Stimulated activated CD8-positive, alpha-beta memory T cell treated with anti-CD3 and anti-CD28 coated beads, Interleukin-7, amount 100 ng/mL, for 4 hours (primary cell): ENCODE measurements at places on chromosomes 4 and X.
A peak's percentile ranks its signal among the peaks of the same experiment; 100 is the strongest.

DNA sequence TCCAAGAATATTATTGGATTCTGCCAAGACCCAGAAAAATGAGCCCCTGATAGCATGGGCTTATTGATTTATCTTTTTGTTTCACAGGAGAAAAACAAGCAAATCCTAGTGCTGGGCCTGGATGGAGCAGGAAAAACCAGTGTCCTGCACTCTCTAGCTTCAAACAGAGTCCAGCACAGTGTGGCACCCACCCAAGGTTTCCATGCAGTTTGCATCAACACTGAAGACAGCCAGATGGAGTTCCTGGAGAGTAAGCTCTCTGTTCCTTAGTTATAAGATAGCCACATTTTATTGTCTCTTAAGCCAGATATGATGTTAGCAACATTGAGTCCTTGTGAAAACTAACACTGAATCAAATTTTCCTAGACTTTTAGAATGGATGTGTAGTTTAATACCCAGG, 5.5 kb downstream of the ARL9 start:
- no peak for DNase-seq

- DNase-seq = no peak
Measured at GRCh38 chr4:150079081-150079581, 886 bp downstream of the DCLK2 start.

GRCh38 chr4:30721185-30722091, 1.3 kb downstream of the PCDH7 start:
- no peak for DNase-seq

GRCh38 chr4:148112231-148112982, 329.8 kb downstream of the NR3C2 start:
- no peak for DNase-seq

GRCh38 chrX:77455437-77455836, 8.2 kb downstream of the FGF16 start:
- no peak for DNase-seq

GRCh38 chr4:99855678-99856077, 38.5 kb downstream of the LAMTOR3 start:
- no peak for DNase-seq

DNA sequence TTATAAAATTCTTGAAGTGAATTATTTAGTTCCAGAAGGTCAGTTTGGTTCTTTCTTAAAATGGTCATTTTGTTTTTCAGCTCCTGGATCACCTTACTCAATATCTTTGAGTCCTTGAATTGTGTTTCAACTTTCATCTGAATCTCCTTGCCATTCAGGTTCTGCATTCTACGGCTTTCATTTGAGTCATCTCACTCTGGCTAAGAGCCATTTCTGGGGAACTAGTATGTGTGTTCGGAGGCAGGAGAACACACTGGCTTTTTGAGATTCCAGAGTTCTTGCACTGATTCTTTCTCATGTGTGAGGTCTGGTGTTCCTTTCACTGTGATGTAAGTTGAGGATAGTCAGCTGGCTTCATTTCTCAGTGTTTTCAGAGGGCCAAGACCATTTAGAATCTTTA, 708.4 kb upstream of the FRG1 start:
- no peak for DNase-seq

DNA sequence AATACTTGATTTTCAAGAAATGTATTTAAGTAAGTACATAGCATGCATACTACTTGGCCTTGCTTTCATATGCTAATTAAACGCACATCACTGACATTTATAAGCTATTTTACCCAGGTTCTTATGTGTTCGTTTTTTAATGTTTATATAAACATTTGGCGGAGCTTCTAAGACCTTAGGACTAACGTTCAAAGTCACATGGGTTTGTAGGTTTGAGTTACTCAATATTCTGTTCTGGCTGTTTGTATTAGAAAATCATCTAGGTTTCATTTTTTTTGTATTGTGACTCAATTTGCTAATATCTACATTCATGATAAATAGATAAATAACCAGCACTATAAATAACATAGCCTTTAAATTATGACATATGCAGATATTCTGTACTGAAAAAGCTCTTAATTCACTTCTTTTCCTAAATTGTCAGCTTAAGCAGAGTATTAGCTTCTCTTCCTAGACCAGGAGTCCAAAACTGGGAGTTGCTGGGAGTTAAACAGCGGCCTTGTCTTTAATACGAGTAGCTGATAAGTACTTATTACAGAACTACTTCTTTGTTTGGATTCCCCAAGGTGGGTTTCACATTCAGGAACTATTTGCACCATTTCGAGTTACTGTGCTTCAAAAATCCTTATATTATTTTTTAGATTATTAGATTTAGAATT, 42.0 kb downstream of the GUCY1B1 start:
- no peak for DNase-seq

GRCh38 chr4:122533841-122534240, 77.3 kb upstream of the IL2 start:
- DNase-seq = no peak

GRCh38 chr4:38509551-38509950, 154.4 kb upstream of the KLF3 start:
- peak; percentile 5 for DNase-seq

- DNase-seq = no peak
Measured at GRCh38 chr4:121192013-121192412, 27.9 kb upstream of the TNIP3 start.

DNA sequence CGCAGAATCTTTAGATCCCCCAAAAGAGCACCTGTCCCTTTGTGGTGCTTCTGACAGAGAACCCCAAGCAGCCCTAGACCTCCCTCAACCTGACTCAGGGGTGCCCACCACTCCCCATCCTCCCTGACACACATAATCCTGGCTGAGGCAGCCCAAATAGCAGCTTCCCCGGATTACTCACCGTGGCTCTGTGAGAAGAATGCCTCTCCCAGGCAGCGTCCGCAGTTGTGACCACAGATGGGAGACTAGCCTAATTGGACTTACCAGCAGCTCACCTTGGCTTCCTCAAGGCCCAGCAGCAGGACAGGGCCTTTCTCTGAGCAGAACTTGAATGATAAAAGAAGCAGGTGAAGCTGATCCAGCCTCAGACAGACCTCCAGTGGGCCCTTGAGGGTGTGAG, 10.3 kb upstream of the ODAPH start:
- DNase-seq = no peak

GRCh38 chr4:23312686-23313085, 577.2 kb downstream of the PPARGC1A start:
- no peak for DNase-seq

GRCh38 chr4:120163895-120164294, 97.2 kb upstream of the MAD2L1 start:
- DNase-seq = no peak

GRCh38 chr4:123555233-123555806, 158.7 kb downstream of the SPRY1 start:
- no peak for DNase-seq

DNA sequence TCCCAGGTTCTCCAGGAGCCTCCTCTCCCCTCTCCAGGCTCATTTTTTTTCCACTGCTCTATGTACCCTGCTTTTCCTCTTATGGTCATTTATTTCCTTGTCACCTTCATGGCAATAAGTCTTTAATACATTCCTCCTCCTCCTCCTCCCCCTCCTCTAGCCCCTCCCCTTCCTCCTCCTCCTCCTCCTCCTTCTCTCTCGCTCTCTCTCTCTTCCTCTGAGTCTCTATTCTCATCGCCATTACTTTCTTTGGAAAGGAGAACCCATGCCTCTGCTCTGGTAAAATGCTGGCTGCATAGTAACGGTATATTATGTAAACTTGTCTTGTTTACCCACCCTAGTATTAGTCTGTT, 35.7 kb downstream of the ARHGAP24 start:
- no peak for DNase-seq

- no peak for DNase-seq
Measured at GRCh38 chr4:69322055-69322454, 41.8 kb downstream of the UGT2B28 start.

DNA sequence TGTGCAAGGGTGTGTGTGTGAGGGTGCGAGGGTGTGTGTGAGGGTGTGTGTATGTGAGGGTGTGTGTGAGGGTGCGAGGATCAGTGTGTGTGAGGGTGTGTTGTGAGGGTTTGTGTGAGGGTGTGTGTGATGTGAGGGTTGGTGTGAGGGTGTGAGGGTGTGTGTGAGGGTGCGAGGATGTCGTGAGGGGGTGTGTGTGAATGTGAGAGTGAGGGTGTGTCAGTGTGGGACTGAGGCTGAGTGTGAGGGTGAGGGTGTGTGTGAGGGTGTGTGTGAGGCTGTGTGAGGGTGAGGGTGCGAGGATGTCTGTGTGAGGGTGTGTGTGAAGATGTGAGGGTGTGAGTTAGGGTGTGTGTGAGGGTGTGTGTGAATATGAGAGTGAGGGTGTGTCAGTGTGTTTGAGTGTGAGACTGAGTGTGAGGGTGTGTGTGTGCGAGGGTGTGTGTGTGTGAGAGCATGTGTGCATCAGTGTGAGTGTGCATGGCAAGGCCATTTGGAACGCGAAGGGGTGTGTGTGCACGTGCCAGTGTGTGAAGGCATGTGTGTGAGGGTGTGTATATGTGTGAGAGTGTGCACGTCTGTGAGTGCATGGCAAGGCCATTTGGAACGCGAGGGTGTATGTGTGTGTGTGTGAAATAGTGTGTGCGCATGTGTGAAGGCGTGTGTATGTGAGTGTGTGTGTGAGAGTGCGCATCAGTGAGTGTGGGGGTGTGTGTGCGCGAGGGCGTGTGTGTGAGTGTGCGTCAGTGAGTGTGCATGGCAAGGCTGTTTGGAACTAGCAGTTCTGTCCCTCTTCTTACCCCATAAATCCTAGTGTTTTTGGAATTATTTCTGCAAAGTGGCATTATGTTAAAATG, 69.8 kb downstream of the RGS12 start:
- no peak for DNase-seq

DNA sequence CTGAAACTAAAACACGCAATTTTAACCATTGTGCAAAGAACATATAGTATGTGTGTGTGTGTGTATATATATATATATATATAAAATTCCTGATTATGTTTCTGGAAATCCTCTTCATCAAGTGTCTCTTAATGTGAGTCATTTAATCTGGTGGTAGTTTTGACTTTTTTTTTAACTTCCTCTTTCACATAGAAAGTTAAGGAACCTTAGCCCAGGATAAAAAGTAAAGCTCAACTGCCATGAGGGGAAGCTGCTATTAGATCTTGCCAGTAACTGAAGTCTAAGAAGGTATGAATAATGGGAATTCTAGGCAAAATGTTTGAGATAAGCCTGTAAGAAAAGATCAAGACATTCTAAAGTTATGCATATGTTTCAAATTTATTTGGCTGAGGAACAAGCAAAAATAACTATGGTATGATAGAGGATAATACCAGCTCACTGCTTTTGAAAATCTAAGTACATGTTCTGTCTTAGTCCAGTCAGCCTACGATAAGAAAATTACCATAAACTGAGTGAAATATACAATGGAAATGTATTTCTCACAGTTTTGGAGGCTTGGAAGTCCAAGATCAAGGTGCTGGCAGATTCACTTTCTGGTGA, 757.0 kb downstream of the TRAM1L1 start:
- no peak for DNase-seq

- DNase-seq = no peak
Measured at GRCh38 chr4:81756973-81757372, 285.3 kb upstream of the RASGEF1B start.

DNA sequence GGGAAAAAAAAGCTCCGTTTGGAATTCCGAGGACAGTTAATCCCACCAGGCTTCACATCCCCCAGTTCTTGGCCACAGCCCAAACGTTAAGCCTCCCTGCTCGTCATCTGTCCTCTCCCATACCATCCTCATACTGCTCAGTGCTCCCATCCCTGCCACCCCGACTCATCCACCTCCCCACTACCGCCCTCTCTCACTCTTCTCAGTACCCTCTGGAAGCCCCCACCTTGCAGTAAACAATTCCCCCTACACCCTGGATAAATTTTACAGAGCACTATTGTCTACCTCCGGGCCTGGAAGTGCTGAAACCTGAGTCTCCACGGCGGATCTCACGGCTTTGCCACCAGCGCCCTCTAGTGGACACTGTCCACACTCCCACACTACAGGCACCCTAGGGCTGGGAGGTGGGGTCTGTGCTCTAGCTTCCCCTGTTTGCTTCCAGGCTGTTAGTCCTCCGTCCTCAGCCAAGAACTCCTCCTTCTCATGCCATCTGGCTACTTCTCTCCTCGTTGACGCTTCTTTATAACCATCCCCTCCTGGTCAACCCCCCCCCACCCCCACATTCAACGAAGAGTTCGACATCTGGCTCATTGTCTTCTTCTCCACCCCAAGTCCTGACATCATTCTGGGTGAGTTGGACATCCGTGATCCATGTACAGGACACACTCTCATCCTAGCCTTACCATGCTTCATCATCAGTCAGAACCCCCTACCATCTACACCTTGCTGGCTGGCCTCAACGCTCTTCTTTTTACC, 54.5 kb downstream of the RTL9 start:
- peak; percentile 31 for DNase-seq

GRCh38 chr4:139738846-139739613, 73.4 kb downstream of the MGST2 start:
- DNase-seq = no peak

DNA sequence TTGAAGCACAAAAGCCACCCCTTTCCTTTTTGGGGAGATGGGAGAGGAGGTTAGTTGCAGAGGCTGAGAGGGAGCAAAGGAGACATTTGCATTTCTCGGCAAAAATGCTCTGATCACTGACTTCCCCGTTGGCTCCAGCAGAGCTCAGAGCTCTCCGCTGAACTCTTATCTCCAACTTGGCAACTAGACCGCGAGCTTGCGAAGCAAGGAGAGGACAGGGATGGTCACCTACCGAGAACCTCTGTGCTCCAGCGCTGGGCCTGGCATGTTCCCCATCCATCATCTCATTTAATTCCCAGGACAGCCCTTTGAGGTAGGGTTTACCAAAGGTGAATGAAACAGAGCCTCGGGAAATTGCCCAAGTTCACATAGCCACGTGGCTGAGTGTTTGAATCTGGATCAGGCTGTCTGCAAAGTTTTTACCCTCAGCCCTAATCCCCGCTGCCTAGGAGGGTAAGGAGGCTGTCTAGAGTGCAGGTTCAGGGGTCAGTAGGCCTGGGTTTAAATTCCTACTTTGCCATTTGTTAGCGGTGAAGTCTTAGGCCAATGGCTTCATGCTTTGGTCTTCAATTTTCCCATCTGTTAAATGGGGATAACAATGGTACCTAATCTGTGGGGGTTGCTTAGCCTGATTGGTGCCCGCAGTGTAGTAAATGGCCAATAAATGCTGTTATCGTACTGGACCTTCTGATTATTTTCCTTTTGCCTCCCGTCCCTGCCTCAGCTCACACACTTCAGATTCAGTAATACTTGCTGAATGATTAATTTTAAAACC, 3.8 kb upstream of the CITED1 start:
- DNase-seq = no peak

DNA sequence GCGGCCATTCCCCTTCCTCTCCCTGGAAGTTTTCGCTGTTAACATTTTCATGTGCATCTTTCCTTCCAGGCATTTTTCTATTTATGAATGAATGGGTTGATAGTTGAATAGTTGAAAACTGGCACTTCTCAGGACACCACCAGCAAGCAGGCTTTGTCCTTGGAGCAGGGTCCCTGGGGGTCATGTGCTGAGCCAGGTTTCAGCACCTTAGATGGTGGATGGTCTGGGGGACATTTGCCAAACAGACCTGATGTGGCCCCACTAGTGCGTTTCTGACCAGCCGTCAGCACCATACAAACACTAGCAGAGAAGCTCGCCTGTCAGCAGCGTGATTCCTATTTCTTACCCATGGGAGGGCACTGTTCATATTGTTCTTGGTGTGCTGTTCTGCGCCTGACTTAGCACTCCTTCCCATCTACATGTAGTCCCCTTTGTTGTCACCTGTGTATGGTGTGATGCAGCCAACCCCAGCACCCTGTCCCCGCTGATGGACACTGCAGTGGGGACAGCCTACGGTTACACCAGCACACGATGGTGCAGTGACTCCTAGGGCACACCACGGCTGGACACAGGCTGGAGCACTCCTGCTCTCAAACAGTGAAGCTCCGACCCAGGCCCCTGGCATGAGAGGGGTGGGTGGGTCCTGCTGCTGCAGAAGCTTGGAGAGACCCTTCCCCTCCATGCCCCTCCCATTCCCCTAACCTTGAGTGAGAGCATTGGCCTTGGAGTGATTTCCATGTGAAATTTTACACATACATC, 27.2 kb upstream of the WFS1 start:
- DNase-seq = no peak
